Activated naive CD4-positive, alpha-beta T cell treated with anti-CD3 and anti-CD28 coated beads, Interleukin-2, amount 10 ng/mL, durations not matched to agents 7 days and 5 days (primary cell): ENCODE measurements at places on chromosomes 12 and 14.

- DNase-seq = no peak
Measured at GRCh38 chr12:58310368-58310767, 369.0 kb downstream of the ATP23 start.

DNA sequence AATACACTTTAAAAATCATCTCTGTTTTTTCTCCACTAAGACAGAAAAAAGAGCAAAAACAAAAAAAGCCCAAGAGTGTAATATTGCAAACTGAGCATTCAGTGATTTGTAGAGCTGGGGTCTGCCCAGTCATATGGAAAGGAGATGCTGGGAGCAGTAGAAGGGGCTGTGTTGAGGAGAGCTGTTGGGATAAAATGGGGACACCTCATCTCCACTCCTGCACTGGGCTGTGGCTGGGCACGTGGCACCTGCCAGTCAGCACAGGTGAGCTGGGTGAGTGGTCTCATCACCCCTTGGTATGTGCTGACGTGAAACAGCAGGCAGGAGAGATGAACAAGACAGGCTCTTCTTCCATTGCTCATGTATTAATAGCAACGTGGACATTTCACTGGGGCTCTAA is 217.4 kb downstream of the C12orf42 start:
- DNase-seq = no peak

- no peak for DNase-seq
Measured at GRCh38 chr12:121568518-121568917, 12.3 kb downstream of the KDM2B start.

GRCh38 chr12:113057565-113058485 is 1.3 kb downstream of the DTX1 start:
- DNase-seq = no peak

DNA sequence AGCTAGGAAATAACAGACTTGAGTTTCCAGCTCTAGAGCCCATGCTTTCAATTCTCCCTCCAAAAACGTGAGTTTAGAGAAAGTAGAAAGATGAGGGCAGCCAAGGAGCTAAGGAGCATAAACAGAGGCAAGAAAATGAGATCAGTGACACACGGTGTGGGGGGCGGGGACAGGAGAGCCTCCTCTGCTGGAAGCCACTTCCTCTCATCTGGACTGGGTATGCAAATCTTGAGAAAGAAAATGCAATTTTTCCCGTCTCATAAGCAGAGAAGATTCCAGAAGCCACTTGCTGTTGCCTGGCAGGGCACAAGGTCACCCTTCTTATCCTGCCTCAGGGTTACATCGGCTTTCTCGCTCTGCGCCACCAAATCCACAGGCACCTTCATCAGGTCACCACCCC is 6.0 kb downstream of the OR10P1 start:
- peak; percentile 54 for DNase-seq

DNA sequence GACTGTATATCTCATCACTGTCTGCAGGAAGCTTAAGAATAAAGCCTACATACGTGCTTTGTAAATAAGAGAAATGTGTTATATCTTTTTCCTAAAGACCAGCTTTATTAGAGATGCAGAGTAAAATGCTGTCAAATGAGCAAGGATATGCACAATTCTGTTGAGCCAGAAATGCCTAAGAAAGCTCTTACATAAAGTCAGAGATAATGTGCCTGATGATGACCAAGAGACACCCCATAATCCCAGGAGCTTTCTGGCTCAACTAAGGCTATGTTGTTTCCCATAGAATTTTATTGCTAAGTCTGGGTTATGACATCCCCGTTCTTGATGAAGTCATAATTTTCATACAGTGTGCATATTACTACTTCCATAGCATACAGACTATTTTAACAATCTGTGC is 209.9 kb downstream of the GALC start:
- no peak for DNase-seq

DNA sequence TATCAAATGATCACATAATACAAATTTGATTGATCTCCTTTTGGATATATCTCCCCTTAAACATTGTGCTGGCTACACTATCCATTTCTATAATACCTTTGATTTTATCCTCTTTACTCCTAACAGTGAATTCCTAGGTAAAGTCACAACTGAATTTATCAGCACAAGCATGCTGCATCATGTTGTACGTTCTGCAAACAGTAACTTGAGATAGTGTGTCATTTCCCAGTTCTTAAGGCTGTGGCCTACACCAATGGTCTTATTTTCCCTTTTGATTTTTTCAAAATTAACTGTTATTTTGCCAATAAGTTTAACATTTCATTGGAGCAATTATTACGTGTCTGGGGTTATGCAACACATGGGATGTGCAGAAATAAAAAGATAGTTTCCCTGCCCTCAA is 24.8 kb downstream of the PRKCH start:
- no peak for DNase-seq

GRCh38 chr14:68033336-68033932 is 213.9 kb downstream of the RAD51B start:
- no peak for DNase-seq

DNA sequence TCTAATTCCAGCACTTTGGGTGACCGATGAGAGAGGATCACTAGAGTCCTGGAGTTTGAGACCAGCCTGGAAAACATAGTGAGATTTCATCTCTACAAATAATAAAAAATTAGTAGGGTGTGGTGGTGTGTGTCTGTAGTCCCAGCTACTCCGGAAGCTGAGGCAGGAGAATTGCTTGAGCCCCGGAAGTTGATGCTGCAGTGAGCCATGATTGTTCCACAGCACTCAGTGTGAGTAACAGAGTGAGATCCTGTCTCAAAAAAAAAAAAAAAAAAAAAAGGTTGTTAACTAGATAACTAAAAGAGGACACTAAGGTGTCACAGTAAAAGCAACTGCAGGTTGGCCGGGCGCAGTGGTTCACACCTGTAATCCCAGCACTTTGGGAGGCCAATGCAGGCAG is 121.3 kb upstream of the MAX start:
- DNase-seq = no peak

DNA sequence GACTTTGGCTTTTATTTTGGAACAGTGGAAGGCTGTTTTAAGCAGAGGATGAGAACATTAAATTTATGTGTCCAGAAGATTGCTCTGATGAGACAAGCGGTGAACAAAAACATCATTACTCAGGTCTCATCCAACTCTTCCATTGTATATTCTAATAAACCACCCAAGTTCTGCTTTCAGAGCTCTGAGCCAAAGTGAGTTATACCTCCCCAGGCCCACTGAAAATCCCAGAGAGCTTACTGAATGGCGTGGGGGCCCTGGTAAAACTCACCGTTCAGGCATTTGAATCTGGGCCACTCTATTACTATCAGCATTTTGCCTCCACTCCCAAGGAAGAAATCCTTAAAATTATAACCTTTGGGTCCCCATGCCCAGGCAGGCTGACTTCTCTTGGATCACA is 122.0 kb upstream of the HIF1A start:
- DNase-seq = no peak

- no peak for DNase-seq
Measured at GRCh38 chr12:5692850-5693249, 252.2 kb downstream of the ANO2 start.

DNA sequence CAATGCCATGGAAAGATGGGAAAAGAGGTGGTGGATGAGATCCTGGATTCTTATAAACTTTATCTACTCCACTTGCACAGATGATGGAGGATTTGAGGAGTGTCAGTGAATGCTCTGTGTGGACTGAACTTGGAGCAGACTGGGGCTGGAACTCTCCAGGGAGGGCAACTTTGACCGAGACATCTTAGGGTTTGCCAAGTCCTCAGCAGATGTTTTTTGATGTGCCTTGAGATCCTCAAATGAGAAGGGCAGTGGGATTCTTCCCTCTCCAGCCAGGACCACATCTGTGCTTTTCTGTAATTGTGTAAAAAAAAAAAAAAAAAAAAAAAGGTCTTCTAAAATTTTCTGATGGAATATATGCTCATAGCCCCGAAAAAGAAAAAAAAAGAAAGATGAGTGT is 23.0 kb upstream of the MYL2 start:
- no peak for DNase-seq

DNA sequence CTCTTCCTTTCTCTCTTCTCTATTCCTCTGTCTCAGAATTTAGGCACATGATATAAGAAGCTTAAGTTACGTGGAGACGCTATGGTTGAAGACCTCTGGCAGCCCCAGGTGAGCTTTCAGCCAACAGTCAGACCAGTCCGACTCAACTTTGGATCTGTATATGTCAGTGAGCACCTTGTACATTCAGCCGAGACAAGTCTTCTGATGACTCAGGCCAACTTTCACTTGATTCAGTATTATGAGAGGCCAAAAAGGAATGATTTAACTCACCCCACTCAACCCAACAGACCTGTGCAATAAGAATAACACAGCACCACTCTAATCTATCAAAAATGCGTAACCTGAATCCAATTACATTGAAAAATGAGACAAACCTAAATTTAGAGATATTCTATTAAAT is 47.5 kb upstream of the FOXG1 start:
- DNase-seq = no peak

- no peak for DNase-seq
Measured at GRCh38 chr14:33279865-33280264, 341.2 kb downstream of the NPAS3 start.

GRCh38 chr14:95533822-95534221 is 1.0 kb upstream of the GLRX5 start:
- DNase-seq = no peak

DNA sequence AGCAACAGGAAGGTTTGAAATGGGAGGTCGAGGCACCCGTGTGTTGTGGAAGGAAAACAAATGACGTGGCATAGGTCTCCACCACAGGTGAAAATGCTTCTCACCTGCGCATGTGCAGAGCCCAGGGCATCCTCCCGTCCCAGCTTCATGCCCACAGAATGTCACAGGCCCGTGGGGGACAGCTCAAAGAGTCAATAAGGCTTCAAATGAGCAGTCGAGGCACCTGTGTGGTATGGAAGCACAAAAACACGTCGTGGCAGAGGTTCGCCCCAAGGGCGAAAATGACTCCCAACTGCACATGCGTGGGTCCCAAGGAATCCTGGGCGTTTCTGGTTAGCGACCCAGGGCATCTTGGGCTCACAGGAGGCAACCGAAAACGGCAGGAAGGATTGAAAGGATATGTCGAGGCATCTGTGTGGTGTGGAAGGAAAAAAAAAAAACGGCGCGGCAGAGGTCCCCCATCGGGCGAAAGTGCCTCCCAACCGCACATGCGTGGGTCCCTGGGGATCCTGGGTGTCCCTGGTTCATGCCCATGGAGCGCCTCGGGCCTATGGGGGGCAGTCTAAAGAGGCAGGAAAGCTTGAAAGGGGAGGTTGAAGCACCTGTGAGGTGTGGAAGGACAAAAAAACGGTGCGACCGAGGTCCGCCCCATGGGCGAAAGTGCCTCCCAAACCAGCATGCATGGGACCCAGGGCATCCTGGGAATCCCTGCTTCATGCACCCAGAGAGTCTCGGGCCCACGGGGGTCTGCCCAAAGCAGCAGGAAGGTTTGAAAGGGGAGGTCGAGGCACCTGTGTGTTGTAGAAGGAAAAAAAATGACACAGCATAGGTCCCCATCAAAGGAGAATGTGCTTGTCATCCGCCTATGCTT is 578.5 kb downstream of the ALG10 start:
- DNase-seq = no peak

GRCh38 chr12:116184763-116185162 is 92.7 kb downstream of the MED13L start:
- DNase-seq = no peak

- DNase-seq = no peak
Measured at GRCh38 chr14:104556256-104557021, 23.1 kb upstream of the C14orf180 start.

- DNase-seq = peak; percentile 73
Measured at GRCh38 chr12:96177013-96177412, 17.2 kb upstream of the ELK3 start.

GRCh38 chr14:88007608-88008007 is 2.7 kb downstream of the GPR65 start:
- no peak for DNase-seq

- no peak for DNase-seq
Measured at GRCh38 chr12:43480591-43480990, 71.4 kb downstream of the ADAMTS20 start.

GRCh38 chr14:87896393-87897380 is 96.3 kb downstream of the GALC start:
- no peak for DNase-seq

DNA sequence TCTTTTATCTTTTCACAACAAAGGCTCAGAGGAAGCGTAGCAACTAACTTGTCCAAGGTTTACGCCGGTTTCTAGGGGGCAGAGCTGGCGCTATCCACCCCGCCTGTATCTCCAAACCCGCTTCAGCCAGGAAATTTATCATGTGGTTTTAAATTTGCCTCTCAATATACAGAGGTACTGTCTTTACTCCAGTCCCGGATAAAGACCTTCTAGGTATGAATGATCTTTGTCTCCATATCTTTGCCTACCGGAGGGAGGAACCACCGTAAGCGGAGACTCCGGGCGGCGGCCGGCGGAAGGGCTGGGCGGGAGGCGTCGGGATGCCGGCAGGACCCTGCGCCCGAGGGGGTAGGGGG is 693 bp upstream of the RIMKLB start:
- peak; percentile 48 for DNase-seq

GRCh38 chr12:119841433-119842210 is 35.5 kb downstream of the CIT start:
- DNase-seq = no peak

DNA sequence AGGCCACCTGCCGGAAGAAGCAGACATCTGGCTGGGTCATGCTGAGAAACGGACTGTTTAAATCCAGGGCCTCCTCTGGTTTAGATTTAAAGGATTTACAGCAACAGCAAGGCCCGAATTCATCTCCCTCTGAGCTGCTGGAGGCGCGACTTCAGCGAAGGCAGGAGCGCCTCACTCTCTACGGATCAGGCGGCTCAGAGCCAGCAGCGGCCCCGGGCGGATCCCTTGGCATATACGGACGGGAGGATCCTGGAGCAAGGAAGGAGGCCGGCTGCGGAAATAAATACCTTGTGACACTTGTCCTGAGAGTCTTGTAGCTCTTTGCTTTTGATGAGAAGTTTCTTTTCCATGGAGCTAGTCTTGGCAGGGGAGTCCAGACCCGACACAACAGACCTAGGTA is 92.4 kb downstream of the CIT start:
- no peak for DNase-seq

- no peak for DNase-seq
Measured at GRCh38 chr14:33742166-33742565, 208.7 kb downstream of the EGLN3 start.

- DNase-seq = no peak
Measured at GRCh38 chr12:31387466-31387865, 61.5 kb upstream of the SINHCAF start.
